ENCODE measurements at places on chromosomes 5 and 9.
A peak's percentile ranks its signal among the peaks of the same experiment; 100 is the strongest.

GRCh38 chr5:98458726-98459125 lies 314.7 kb upstream of the RGMB start:
- DNase-seq = no peak

GRCh38 chr5:155943516-155944407 lies 383.2 kb upstream of the SGCD start:
- DNase-seq = no peak

DNA sequence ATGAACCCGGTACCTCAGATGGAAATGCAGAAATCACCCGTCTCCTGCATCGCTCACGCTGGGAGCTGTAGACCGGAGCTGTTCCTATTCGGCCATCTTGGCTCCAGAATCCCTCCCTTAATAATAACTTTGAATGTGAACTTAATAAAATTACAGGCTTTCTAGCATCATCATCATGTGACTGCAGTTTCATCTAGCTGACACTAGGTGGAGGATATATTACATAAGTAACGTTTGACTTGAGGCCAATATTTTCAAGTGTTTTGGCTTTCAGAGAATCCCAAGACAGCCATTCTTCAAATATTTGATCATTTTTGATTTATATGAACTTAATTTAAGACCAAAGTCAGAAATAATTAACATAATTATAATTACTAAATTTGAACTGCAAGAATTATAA lies 474.9 kb upstream of the CDH10 start:
- DNase-seq = peak; percentile 22

DNA sequence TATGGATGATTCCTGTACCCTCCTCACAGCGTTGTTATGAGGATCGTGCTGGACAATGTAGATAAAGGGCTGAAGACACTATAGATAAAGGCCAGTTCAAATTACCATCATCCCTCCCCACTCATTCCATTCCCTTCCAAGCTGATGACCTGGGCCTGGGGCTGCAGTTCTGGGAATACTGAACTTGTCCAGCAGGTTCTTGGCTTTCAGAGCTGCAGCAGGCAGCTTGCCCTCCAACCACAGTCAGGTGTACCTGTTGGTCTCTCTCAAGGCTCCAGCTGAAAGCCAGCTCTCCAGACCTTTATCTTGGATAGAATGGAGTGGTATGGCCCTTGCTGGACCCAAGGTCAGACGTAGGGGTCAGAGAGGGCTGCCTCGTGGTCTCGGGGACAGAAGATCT lies 92.5 kb downstream of the PCDH1 start:
- DNase-seq = no peak

GRCh38 chr5:42274913-42275312 lies 148.3 kb upstream of the GHR start:
- no peak for DNase-seq

DNA sequence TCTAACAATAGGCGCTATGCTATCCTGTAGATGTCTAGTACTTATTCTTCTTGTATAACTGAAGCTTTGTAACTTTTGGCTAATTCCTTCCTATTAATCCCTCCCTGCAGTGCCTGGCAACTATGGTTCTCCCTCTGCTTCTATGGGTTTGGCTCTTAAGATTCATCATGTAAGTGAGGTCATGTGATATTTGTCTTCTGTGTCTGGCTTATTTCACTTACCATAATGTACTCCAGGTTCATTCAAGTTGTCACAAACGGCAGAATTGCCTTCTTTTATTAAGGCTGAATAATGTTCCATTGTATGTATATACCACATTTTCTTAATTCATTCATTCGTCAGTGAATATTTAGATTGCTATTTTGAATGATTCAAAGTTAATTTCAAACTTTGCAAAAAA lies 149.9 kb upstream of the GAS1 start:
- DNase-seq = no peak

DNA sequence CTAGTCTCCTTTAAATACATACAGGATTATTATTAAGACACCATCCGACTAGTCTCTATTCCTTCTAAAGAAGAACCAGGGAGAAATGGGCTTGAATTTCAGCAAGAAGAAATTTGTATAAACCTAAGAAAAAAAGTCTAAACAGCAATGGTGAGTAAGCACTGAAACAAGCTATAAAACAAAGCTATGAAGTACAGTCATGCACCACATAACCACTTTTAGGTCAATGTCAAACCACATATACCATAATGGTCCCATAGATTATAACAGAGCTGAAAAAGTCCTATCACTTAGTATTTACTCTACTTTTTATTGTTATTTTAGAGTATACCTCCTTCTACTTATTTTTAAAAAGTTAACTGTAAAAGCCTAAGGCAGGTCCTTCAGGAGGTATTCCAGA lies 102.0 kb upstream of the NFIB start:
- no peak for DNase-seq

GRCh38 chr9:33110686-33111085 lies 34.2 kb upstream of the SMU1 start:
- no peak for DNase-seq

DNA sequence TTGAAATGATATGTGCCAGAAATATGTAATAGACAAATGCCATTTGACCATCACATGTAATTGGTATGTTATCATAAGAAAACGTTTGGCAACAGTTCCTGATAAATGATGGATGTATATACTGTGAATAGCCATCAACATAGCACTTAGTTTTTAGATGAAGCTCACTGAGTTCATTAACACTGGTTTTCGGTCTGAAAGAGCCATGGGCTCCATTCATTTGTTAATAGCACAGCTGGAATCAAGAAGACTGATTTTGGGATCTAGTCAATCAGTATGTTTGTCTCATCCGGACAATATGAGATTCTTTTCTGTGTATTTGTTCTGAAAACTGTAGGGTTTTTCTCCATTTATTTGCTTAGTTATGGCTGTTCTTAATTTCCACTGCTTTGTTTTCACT lies 413.5 kb upstream of the CLINT1 start:
- DNase-seq = no peak

- DNase-seq = no peak
These were observed 270.2 kb downstream of the ELAVL2 start for GRCh38 chr9:23555851-23556250.

DNA sequence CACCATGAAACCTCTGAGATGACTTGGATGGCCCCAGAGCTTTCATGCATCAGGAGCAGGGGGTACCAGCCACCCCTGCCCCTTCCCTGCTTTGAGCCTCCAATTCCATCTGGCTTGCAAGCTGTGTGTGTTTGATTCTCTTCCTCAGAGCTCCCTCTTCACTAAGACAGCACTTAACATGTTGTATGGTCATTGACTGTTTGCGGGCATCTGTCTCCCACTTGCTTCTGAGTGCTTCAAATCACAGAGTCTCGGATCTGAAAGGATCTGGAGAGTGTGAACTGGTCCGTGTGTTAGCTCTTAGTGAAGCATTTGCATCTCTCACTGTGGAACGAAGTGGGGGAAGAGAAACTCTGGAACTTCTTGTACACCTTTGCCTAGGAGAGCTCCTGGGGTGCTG lies 7.1 kb upstream of the CPLX2 start:
- DNase-seq = no peak

DNA sequence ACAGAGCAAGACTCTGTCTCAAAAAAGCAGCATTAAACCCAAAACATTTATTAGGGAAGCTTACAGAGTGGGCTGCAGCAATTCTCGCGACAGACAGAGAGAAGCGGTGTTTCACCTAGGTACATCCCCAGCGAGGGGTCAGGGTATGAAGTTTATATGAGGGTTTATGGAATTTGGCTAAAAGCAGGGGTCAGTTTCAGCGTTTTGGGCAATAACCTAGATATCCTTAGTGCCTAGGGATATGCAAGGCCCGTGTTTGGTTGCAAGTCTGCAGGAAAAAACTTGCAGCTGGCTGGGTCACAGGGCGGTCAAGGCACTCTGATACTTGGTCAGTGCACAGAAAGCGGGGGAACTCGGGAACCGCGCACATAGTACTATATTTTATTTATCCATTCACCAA lies 649 bp upstream of the GLE1 start:
- DNase-seq = no peak

GRCh38 chr9:99998866-99999265 lies 92.4 kb downstream of the STX17 start:
- no peak for DNase-seq

- no peak for DNase-seq
These were observed 14.6 kb downstream of the RASA1 start for GRCh38 chr5:87282269-87282668.

- no peak for DNase-seq
These were observed 41.9 kb downstream of the SLC22A5 start for GRCh38 chr5:132411304-132412013.

- no peak for DNase-seq
These were observed 266.5 kb upstream of the ITGA1 start for GRCh38 chr5:52521236-52521635.

GRCh38 chr5:64506567-64507263 lies 900 bp downstream of the RGS7BP start:
- DNase-seq = no peak

GRCh38 chr9:111870774-111871498 lies 25.7 kb upstream of the UGCG start:
- DNase-seq = no peak

DNA sequence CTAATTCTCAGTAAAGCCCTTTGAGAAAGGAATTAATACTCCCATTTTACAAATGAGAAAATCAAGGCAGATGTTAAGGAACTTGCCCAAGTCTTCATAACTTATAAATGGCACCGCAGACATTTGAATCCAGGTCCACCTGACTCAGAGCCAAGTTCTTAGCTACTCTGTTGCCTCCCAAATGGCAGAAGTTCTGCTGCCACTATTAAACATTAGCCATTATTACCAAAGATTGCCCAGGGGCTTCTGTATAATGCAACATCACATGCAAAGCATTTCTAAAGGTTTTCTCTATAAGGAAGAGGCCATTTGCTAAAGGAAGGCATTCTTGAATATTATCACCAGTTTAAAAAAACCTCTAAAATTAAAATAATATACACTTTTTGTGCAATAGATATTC lies 28.3 kb downstream of the TPD52L3 start:
- no peak for DNase-seq

DNA sequence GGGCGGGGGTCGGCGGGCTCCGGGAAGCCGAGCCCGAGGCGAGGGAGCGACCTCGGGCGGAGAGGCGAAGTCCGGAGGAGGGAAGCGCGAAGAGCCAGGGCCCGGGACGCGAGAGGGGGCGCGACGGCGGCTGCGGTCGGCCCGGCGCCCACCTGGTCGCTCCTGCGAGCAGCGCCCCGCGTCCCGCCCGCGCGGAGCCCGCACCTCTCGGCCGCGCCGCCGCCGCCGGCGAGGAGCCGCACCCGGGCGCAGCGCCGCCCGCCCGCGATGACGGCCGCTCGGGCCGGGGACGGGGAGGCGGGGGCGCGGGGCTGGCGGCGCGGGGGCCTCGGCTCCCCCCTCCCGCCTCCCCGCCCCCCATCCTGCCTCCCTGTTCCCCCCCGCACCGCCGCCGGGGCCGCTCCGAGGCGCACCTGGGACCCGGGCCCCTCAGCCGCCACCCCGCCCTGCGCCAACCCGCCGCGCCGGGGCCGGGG lies 2.6 kb downstream of the NR5A1 start:
- no peak for DNase-seq

DNA sequence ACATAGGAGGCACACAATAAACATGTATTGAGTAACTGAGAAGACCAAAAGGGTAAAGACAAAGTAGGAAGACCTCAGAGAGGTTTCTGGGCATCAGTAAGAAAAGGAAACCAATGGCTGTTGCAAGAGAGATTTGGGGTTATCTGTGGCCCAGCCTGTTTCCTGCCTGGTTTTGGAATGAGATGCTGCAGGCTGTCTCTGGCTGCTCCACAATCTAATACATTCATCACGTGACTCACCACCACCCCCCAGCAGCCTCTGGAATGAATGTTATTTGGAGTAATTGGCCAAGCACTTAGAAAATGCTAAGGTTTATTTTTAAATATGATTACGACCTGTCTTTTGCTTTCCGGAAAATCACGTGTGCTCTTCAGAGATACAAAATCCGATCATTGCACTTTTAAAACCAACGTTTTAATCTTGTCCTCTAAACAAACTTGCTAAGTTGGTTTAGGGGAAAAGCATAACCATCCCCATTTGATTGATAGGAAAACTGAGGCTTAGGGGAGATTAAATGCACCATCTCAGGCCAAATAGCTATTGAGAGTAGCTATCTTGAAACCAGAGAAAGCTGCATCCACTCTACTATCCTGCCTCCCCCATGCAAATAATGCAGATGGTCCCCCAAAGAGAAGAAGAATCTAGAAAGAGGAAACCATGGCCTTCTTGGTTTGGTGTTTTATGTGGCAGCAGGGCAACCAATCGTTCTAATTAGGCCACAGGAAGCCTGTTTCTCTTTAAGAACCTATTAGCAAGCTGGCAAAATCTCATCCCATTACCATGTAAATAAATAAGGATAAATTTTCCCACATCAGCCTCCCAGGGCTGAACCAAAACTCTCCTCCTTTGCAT lies 151.8 kb upstream of the ADRA1B start:
- DNase-seq = peak; percentile 40

- DNase-seq = no peak
These were observed 61.7 kb downstream of the FBXL17 start for GRCh38 chr5:108320231-108320630.

DNA sequence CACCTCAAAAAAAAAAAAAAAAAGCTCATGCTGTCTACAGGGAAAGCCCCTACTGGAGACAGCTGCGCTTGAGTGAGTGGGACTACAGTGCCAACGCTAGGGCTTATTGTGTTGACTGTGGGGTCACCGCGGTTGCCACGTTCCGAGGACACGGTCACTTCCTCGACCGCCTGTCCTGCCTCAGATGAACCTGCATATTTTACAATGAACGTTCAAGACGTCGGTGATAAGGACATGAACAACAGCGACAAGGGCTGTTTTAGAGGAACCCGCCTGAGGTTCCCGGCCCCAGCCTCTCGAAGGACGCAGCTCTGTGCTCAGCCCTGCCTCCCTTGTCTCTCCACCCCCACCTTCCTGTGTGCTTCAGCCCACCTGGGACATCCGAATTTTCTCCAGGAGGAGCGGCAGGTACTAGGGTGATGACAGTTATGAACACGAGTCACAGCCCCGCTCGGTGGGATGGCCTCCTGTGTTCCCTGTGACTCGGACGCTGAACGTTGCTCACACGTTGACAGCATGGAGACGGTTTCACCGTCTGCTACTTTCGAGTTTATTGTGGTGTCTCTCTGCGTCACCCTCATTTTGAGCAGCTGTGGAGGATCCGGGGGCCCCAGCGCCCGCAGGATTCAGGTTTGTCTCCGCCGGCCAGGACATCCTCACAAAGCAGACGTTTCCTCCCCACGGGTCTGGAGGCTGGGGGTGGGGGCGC lies 11.3 kb upstream of the DIPK1B start:
- DNase-seq = no peak

DNA sequence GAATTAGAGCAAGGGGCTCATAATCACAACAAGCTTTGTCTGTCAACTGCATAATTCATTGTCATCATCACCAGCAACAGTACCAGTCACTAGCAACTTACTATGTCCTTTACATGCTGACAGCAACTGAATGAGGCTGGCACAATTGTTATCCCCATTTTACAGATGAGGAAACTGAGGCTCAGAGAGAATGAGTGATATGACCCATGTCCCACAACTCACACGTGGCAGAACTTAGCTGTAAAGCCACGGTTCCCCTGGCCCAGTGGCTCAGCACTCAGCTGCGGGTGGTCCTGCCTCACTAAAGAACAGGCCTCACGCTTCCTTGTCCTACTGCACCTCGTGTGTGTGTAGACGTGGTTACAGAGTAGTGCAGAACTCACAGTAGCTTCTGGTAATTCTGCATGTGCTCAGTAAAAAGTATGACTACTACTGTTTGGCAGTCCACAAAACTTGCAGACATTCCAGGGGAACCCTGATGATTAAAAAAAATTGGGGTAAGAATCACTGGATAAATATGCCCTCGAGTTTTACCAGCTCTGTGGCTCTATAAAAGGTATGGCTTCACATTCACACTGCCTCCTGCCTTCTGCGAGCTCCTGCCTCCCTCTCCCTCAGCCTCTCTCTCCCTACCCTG lies 30.2 kb downstream of the AFAP1L1 start:
- DNase-seq = no peak

GRCh38 chr5:95007921-95008597 lies 276.8 kb downstream of the MCTP1 start:
- DNase-seq = no peak
